EL (cell line): ENCODE measurements at places on chromosomes 11 and 22.

DNA sequence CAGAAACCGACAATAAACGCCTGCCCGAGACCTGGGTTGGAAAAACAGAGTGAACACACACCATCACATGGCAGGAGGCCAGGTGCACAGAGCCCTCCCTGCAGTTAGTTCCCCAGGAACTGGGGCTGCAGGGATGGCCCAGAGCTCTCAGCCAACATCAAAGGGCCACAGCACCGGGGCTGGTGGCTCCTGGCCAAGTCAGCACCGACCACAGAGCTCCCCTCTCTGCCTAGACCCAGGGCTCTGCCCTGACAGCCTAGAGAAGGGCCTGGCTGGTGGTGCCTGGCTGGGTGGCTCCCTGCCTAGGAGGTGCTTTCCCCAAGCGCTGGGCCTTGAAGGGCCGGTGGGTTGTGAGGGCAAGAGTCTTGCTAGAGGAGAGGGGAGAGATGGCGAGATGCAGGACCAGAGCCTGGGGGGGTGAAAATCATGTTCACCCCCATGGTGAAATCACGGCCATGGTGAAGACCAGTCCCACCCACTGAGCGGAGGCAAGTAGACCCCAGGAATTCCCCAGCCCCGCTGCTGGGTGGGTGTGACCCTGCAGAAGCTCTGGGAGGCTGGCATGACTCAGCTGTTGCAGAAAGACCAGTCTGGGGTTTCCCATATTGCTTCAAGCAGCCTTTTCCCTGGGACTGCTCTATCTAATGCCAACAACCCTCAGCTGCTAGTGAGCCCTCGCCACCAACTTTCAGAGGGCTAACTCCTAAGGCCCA lies 7.2 kb upstream of the BID start:
- peak; percentile 83 for DNase-seq

- no peak for DNase-seq
Measured at GRCh38 chr22:30371981-30372380, 15.2 kb downstream of the CCDC157 start.

GRCh38 chr22:25536589-25536988 lies 27.9 kb upstream of the GRK3 start:
- no peak for DNase-seq

GRCh38 chr11:12133547-12134235 lies 23.3 kb downstream of the MICAL2 start:
- DNase-seq, result no peak

- peak; percentile 50 for DNase-seq
Measured at GRCh38 chr11:86183694-86184093, 60.9 kb upstream of the EED start.

DNA sequence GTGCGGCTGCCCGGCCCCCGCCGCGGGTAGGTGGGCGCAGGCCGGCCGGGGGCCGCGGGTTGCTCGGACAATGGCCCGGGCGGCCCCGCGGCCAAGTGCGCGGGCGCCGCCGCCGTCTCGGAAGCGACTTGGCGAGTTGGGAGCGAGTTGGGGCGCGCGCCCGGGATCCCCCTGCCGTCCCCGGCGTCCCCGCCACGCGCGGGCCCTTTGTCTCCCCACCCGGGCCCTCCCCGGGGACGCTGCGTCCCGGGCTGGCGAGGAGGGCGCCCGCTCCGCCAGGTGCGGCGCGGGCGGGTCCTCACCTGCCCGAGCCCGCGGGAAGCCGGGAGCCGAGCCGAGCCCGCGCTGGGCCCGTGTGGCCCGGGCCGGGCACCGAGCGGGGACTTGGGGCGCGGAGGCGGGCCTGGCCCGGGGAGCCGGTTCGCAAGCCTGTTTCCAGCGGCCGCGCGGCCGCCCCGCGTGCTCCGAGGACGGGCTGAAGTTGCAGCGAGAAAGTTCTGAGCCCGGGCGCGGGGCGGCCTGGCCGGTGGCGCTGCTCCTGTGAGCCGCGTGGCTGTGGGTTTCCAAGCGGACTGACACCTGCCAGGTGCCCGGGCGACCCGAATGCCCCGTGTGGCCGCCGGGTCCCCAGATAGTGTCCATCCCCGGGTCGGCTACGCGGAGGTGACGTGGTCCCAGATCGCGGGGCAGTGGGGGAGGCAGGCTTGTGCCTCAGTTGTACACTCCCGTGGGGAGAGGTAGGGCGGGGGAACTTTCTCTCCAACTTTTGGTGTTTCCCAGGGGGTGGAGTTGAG lies 586 bp downstream of the LRP5 start:
- peak; percentile 18 for DNase-seq

- peak; percentile 75 for DNase-seq
Measured at GRCh38 chr11:19368726-19369375, 128.1 kb upstream of the E2F8 start.

DNA sequence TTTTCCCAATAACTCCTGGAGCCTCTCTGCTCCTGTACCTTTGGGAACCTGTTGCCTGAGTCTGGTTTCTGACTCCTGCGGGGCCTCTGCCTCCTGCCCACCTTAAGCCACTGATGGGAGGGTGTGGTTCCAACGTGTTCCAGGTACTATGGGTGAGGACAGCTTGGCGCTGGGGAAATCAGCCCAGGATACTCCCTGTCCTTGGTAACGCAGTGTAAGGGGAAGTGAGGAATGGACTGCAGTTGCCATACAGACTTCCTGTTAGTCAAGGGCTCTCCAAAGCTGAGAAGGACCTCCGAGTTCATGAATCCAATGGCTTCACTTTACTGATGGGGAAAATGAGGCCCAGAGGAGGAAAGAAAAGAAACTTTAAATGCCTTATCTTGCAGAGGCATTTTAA lies 1.2 kb upstream of the MARK2 start:
- DNase-seq, result no peak
